ENCODE measurements at places on chromosomes 7 and 10.

DNA sequence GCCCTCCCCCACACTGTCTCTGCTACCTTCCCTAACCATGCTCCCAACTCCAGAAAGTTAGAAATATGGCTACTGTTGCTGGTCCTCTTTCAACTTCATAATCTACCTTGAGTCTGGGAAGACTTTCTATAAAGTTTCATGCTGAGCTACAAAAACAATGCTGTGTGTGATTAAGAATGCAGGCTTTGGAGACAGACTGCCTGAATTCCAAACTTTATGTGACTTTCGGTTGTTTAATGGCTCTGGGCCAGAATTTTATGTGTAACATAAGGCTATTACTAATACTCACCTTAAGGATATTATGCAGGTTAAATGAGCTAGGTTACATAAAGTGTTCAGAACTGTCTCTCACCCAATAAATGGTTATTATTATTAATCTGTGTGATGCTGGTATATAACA lies 19.1 kb downstream of the BET1 start:
- no peak for DNase-seq

DNA sequence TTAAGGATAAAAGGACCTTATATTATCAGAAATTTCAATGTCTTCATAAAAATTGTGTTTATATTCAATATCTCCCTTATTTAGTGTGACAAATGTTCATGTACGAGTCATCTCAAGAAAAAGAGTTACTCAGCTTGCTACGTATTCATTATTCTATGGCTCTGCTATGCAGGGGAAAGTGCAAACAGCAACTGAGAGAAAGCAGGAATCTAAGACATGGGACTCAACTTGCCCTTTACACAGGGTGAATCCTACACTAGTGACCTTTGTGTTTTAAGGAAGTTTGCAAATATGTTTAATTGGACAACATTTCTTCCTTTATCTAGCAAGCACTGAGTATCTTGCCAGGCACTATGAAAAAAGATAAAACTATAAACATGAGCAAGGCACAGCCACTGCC lies 104.7 kb downstream of the NPSR1 start:
- no peak for DNase-seq

GRCh38 chr10:3363311-3364045 lies 190.9 kb upstream of the PITRM1 start:
- DNase-seq, result no peak

- no peak for DNase-seq
Observed at GRCh38 chr10:101237982-101238731, 8.9 kb upstream of the LBX1 start.
